Neural progenitor cell (in vitro differentiated cells): ENCODE measurements at places on chromosomes 3 and 15.
A peak's percentile ranks its signal among the peaks of the same experiment; 100 is the strongest.

- DNase-seq, result peak; percentile 27
Measured at GRCh38 chr15:45128971-45129639, 574 bp downstream of the DUOXA1 start.

GRCh38 chr3:117439812-117440211 is 730.2 kb downstream of the TUSC7 start:
- peak; percentile 60 for DNase-seq

DNA sequence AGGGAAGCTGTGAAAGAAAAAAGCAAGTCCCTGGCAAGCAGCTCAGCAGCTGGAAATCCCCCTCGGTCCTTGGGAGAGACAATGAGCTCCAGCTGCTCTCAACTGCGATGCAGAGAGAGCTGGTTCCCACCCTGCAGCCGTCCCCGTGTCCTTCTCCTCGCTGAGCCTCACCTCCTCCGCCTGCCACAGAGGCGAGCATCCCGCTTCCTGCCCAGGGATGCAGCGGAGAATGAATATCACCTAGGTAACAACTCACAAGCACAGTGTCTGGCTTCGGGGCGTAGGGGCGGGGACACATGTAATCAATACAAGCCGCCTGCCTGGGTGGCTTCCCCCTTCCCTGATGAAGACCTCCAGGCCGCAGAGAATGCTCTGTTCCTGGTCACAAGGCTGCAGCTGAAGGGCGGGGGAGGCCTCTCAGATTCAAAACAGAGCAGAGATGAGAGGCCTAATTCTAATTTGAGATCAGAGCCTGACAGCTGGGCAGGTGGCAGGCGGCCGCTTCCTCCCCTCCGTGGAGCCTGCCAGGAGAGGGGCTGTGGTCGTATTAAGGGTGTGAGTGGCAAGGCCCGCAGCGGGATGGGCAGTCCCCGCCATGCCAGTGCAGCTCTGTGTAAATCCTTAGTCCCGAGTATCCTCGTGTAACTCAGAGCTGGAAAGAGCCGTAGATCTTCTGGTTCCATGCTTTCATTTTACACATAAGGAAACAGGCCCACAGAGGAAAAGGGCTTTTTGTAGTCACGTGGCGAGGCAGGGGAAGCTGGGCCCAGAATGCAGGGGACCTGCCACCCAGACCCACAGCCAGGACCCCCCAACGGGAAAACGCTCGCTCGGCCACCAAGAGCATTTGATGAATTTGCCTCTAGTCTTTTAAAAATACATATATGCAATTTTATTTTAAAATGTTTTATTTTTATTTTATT is 24.3 kb downstream of the ZDHHC19 start:
- DNase-seq, result peak; percentile 90

DNA sequence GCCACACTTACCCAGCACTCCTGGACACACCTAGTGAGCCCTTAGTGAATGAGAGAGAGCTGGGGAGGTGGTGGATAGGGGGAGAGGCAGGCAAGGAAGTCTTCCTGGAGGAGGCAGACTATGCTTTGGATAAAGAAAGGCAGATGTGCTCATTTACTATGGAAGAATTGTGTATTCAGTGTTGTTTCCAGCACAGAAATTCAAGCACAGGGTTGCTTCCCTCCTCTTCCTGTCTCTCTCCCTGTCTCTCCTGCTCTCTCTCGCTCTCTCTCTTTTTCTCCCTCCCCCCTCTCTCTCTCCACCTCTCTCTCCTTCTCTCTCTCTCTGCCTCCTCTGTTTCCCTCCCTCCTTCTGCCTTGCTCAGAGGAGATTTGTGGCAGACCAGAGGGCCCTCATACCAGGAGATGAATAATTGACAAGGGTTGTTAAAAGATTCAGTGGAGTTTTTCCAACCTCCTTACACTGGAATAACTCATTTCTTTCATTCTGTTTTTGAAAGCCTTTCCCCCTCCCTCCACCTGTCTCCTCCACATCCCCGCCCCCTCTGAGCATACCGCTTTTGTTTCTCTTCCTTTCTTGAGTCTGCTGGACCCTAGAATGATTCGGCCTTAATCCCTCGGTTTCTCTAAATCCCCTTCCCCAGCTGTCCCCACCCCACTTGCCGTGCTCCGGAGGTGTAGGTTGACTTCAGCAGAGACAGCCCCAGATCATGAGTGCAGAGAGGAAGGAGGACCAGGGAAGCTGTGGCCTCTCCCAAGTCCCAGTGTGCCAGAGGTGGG is 65.6 kb downstream of the CCDC33 start:
- peak; percentile 83 for DNase-seq

- no peak for DNase-seq
Measured at GRCh38 chr3:129070086-129070885, 9.7 kb downstream of the GP9 start.

GRCh38 chr15:70519616-70520015 is 243.7 kb downstream of the UACA start:
- no peak for DNase-seq

GRCh38 chr3:49058011-49058410 is 28.8 kb upstream of the IMPDH2 start:
- DNase-seq, result no peak

- DNase-seq, result no peak
Measured at GRCh38 chr3:64392001-64392400, 166.7 kb upstream of the PRICKLE2 start.

GRCh38 chr3:67635257-67635656 is 19.2 kb downstream of the SUCLG2 start:
- no peak for DNase-seq

GRCh38 chr3:171011109-171011872 is 15.2 kb downstream of the SLC2A2 start:
- DNase-seq, result no peak

DNA sequence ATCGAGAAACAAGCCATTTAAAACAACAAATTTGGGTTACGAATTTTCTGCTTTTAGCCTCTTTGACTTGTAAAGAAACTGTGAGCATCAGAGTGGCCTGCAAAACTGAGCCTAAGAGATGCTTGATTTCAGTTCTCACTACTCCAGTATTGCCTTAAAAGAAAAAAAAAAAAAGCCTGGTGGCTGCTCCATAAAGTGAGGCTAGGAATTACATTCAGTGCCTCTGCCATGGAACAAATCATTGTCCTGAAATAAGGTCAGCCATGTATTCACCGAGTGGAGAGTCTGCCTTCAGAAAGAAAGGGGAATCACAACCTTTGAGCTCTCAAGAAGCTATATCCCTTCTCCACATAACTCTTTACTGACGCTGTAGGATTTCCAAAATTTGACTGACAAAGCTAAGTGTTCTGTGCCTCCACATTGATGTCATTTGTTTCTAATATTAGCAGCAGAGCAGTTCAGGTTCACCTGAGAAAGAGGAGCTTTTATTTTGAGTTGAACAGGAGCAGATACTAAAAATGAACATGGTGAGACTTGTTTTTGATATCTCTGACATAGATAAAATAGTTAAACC is 137.3 kb downstream of the SSR3 start:
- DNase-seq, result no peak

- DNase-seq, result no peak
Measured at GRCh38 chr3:39718674-39719595, 90.5 kb upstream of the MYRIP start.

GRCh38 chr3:48598323-48599076 is 3.4 kb upstream of the COL7A1 start:
- no peak for DNase-seq

GRCh38 chr15:84761607-84762131 is 13.3 kb downstream of the ZNF592 start:
- no peak for DNase-seq

DNA sequence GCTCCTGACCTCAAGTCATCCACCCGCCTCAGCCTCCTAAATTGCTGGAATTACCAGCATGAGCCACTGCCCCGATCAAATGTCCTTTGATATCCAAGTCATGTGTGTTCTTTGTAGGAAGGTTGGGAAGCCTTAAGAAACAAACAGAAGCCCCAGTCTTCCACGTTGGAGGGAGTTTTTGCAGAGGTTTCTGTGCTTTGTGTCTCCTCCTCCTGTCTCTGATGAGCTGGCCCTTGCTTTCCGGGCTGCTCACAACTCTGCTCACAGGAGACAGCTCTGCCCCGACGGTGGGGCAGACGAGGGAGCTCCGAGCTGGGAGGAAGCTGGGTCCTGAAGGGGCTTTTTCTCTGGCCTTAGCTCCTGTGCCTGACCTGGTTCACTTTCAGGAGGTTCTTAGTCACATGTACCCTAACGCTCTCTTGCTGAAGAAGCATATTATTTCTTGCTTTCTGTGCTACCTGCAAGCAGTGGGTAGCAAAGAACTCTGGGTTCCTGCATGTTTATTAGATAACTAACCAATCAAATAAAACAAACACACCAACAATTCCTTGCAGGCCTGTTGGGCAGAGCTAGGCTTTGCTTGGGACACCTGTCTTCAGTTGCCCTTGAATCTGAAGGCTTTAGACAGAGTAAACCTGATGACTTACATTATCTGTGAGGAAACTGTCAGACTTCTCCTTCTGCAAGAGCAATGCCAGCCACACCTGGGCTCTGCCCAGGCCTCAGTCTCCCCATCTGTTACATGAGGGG is 52.6 kb upstream of the SMAD6 start:
- DNase-seq, result no peak

DNA sequence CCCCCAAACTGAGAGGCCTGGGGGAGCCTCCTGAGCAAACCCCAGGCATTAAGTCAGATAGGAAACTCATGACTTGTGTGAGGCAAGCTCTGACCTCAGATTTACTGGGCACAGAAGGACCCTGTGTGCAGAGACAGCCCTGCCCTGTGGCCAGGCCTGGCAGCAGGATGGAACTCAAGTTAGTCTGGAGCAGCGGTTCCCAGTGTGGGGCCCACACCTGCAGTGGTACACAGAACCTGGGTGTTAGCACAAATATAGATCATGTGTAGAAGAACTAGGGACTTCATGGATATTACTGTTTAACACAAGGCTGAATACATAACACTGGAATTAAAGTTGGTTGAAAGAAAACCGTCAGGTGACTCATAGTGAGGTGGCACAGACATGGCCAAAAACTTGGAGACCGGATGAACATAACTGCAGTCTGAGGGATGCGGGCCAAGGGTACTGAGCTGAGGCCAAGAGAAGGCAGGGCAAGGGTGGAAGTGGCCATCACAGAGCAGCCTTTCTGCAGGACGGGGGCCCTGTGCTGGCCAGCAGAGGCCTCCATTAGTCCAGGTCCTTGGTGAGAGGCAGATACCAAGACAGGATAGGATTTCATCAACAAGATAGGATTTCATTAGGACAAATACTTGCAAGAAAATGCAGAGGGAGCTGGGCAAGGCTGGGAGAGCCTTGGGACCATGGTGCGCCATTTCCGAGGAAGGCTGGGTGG is 40.9 kb downstream of the IRAK2 start:
- DNase-seq, result no peak

- peak; percentile 25 for DNase-seq
Measured at GRCh38 chr15:49423021-49423420, at the start of gene FGF7. Gene FGF7 (plus strand): TSS chr15:49423242. CDS start chr15:49424298, 1,056 bp downstream.

DNA sequence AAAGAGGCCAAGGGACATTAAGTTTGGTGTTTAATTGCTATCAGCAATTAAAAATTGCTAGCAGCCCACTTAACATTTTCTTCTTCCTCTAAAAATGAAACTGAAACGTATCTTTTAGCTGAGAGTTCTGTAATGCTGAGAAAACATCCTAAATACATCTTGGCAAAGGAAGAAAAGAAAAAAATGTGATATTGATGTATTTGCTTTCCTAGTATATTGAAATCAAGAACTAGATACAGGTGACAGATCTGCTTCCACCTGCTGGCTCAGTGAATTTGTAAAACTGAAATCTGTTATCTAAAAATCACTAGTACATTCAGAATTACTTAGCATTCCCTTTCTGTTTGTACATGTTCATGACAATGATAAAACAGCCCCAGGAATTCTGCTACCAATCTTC is 283.2 kb downstream of the ZBTB20 start:
- DNase-seq, result no peak

GRCh38 chr15:101121511-101122090 is 130.2 kb downstream of the CHSY1 start:
- DNase-seq, result peak; percentile 61

GRCh38 chr3:14810070-14810791 is 8.5 kb upstream of the FGD5 start:
- DNase-seq, result peak; percentile 73

- no peak for DNase-seq
Measured at GRCh38 chr3:46183330-46183729, 24.8 kb downstream of the CCR1 start.

GRCh38 chr3:186946756-186947375 is 16.5 kb downstream of the ST6GAL1 start:
- DNase-seq, result no peak

GRCh38 chr3:110436209-110436608 is 635.4 kb upstream of the NECTIN3 start:
- no peak for DNase-seq

- no peak for DNase-seq
Measured at GRCh38 chr3:150082898-150083654, 112.4 kb upstream of the PFN2 start.

DNA sequence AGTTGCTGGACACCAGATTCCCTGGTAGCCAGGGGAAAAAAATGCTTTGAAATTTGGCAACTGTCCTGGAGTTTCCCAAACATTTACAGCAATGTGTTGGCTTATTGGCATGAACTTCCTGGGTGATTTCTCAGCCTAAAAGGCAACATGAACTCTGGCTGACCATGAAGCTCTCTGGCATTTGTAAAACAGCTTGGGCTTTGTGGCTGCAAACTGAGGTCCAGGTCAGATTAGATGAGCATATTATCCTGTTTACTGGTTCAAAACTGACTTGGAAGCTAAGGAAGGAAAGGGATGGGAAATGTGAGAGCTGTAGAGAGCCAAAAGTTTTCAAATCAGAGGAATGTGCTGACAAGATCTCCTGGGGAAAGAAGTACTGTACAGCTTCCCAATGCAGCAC is 139.0 kb downstream of the P3H2 start:
- DNase-seq, result no peak

- DNase-seq, result no peak
Measured at GRCh38 chr3:77412021-77412438, 372.1 kb downstream of the ROBO2 start.

- no peak for DNase-seq
Measured at GRCh38 chr3:188442430-188442829, 288.5 kb downstream of the LPP start.

DNA sequence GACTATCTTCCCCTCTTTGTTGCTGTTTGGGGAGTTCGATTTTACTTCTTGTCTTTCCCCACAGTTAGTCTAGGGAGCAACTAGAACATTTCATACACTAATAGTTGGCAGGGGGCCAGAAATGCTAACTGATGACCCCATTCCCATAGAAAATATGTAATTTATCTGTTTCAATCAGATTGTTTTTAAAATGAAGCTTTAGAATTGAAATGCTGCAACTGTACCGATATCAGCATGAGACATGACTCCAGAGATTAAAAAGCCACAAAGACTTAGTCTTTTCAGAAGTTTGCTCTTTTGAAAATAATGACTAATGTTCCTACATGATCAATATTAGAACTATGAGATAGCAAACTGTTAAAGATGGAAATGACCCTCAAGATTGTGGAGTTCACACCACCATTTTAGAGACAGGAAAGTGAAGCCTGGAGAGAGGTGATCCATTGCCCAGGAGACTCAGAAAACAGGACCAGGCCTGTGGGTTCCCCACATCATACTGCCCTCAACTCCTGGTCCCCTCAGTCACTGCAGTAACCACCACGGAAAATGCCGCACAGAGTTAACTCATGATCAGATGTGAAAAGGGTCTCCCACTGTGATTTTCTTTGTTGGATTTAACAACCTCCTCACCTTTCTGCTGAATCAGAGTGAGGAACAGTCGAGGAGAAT is 130.3 kb downstream of the CHDH start:
- DNase-seq, result peak; percentile 32

GRCh38 chr3:18189282-18190050 is 235.7 kb downstream of the SATB1 start:
- DNase-seq, result no peak
